Activated gamma-delta T cell (primary cell): ENCODE measurements at places on chromosomes 7 and 10.

DNA sequence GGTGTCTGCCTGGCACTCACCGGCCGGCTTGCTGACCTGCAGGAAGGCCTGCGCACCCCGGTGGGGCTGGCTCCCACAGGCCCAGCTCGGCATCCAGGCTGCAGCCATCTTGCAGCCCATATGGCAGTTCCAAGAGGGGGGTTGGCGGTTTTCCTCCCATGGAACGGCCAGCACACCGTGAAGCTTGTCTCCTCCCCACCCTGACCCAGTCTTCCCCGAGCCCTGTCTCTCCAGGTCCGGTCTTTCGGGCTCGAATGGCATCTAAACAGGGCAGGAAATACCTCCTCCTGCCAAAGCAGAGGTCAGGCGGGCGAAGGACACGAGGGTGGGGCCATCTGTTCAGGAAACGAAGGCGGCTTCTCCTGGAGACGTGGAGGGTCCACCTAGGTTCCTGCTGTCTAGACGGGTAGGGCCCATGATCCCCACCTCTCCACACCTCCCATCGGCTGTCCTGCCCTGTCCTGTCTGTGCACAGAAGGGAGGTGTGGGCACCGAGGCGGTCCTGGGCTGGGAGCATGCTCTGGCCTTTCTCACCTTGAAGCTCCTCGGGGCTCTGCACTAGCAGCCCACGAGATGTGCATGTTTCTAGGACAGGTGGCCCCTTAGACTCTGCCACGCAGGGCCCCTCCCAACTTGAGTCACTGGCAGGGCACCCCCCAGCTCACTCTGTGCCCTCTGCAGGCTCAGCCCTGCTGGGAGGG lies 113.7 kb upstream of the DIP2C start:
- no peak for DNase-seq

DNA sequence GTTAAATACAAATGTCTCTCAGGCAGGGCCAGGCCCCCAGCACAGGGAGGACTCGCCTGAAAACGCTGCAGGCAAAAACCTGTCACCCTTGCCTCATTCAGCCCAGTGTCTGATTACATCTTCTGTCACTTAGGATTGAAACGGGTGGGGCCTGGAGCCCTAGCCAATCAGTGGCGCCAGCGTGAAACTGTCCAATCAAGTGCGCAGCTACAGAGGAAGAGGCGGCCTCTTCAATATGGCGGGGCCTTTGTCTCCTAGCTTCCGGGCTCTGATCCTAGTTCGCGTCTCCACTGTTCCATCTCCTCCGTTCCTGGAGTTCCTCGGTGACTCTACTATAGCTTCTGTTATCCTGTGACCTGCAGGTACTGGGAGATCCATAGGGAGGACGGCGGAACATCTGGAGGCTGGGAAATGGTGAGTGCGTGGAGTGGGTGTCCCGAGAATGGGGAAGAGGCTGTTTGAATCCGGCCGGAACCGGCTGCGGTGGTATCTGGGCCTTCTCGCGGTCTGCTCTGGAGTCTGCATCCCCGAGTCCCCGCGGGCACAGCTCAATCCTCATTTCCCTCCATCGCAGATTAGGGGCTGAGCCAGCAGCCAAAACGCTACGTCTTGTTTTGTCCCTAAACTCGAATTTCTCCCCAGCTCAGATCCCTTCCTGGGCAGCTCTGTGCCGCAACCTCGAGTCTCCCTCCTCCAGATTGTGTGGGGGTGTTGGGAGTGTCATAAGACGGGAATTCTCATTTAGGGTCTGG lies at the start of gene ZNF736:
Gene ZNF736 (plus strand): TSS at position 222 of the 752 bp plus-strand sequence. CDS start 190 bp downstream, at position 412.
- peak; percentile 39 for DNase-seq

DNA sequence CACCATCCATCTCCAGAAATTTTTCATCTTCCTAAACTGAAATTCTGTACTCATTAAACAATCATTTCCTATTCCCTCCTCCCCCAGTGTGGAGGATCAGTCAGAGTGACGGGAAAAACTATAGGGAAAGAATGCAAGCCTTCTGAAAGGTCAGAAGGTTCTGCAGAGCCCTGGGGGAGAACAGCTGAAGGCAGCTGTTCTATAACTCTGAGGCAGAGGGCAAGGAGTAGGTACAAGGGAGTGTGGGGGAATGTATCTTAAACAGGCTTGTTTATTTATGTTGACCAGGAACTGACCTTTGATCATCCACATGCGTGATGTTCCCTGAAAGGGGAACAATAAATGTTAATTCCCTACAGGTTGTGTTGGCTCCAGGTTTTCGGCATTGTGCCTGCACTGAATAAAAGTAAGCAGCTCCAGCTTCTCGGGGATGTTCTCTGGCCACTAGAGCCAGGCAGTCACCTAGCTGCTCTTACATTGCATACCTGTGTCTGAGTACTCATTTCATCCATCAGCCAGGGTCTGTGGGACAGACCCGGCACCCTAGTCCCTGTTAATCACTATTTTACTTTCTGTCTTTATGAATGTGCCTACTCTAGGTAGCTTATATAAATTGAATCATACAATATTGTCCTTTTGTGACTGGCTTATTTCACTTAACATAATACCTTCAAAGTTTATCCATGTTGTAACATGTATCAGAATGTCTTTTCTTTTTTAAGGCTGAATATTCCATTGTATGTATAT lies 5.8 kb downstream of the IFIT1 start:
- DNase-seq, result no peak

DNA sequence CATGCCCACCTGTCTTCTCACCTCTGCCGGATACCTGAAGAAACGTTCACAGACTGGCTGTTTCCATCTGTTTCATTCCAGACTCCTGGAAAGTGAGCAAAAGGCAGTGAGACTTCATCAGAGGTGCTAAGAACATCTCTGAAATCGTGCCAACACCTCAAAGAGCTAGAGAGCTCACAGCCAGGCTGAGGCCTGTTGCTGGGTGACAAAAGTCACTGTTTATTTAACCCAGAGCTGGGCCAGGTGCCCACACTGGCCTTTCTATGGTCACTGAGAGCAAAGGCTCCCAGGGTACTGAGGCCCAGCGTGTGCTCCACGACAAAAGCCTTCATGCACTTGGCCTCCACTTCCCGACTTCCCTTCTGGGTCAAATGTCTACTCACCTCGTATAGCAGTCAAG lies 3.7 kb upstream of the NANOS1 start:
- no peak for DNase-seq

DNA sequence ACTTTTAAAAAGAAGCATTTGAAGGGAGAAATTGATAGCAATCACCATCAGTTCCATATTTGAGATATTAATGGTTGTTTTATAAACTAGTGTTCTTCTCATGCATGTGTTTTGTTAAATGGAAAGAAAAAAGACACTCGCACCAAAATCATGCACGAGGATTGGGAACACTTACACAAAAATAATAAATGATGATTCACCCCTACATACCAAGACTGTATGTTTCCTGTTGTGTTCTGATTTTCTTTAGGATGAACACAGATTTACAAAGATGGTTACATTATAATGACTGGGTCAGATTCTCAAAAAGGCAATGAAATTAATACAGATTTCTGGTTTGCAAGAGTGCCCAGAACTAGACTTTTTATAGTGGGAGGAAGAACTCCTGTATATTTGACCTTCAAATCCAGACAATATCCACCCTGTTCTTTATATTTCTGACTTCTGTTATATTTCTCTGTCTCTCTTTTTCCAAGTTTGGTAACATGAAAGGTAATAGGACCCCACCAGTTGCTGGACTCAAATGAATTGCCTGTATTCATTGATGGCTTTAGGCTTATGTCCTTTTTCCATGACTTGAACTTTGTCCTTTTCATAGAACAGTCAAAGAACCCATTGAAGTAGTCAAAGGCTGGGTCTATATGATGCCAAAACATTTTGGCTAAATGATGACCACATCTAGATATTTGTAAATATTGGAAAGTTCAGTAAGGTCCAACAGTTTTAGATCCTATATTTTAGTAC lies 54.4 kb downstream of the SEMA3A start:
- DNase-seq, result no peak

DNA sequence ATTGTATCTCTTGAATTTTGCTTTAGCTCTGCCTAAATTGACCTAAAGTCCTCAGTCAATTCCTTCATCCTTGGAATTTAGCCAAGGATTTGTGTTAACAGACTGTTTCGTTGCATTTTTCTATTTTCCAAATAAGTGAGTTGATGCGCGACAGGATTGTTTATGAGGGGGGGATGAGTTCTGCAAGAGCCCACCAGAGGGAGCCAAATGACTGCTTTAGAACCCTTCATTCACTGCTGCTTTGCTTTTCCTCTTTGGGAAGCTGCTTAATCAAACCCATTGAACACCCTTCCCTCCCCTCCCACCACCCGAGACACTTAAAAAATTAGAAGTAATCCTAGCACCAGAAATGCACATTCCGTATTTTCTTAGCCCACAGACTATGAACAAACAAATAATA lies 33.7 kb upstream of the PTF1A start:
- no peak for DNase-seq

GRCh38 chr7:9149499-9150082 lies 716.2 kb downstream of the NXPH1 start:
- DNase-seq, result no peak

DNA sequence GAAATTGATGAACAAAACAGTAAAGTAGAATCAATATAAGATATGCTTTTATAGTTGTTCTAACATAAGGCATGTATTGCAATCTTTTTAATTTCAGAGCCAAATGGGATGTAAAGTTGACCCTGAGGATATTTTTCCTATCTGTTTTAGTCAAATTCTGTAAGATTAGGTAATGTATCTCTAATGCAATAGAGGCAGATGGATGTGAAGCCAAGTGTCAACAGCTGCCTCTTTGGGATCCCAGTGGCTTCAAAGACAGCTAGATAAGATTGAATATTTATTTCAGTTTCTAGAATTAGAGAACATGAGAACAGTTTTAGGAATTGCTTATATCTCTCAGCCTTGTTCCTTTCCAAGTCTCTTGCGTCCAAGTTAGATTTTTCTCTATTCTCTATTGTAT lies 208.3 kb downstream of the DNAJB9 start:
- no peak for DNase-seq

DNA sequence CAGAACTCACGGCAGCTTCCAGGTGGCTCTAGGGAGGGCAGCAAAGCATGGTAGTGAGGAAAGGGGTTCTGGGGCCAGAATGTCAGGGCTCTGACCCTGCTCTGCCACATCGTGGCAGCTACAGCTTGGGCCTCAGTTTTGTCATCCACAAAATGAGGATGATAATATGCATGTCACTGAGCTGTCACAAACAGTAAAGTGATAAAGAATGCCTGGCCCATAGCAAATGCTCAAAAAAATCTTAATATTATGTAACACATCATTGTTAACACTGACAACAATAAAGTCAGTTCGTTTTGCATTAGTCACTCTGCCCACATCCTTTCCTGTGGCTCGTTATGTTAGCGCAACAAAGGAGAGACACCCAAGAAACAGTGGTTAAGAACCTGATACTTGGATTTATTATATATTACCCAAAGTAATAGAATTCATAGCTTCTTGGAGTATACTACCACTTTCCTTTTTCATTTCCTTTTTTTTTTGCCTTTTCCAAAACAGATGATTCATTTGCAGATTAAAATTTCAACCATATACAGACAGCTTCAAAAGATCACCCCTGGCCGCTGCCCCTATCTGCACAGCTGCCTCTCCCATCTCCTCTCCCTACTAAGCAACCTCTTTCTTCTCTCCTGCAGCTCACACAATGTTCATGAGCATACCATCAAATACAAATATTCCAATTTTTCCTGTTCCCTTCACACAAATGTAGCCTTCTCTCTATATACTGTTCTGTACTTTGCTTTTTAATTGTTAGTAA lies 45.5 kb upstream of the DDC start:
- DNase-seq, result no peak

- DNase-seq, result no peak
Observed at GRCh38 chr10:12235796-12236195, 39.8 kb downstream of the CDC123 start.

GRCh38 chr10:25101461-25102146 lies 73.2 kb upstream of the GPR158 start:
- DNase-seq, result no peak

- DNase-seq, result no peak
Observed at GRCh38 chr7:50357426-50357825, 52.9 kb downstream of the IKZF1 start.

DNA sequence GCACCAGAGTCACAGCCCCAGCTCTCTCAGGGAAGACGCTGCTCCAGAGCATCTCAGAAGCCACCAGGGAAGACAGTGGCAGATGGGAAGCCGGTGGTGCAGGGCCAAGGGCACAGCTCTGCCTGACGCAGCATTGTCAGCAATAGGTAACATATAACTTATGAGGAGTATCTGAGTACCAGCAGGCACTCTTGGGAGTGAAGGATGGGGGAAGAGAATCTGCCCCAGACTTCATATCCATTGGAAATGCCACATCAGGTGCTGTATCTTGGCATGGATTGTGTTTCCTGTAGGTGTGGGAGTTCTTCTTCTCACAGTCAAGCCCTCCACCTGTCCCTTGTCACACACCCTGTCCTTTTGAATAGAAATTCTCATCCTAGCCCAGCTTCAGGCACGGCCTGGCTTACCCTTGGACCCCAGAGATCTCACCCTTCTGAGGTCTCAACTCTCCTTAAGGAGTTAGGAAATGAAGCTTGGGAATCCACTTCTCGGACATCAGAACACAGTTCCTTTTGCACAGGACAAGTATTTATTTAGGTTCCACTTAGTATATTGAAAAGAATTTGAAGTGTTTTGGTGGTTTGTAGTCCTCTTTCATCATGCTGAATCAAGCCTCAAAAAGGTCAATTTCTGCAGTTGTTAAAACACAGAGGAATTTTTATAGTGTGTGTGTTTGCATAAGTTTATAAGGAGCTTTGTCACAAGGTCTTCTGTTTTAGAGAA lies 9.9 kb downstream of the EPDR1 start:
- DNase-seq, result no peak

DNA sequence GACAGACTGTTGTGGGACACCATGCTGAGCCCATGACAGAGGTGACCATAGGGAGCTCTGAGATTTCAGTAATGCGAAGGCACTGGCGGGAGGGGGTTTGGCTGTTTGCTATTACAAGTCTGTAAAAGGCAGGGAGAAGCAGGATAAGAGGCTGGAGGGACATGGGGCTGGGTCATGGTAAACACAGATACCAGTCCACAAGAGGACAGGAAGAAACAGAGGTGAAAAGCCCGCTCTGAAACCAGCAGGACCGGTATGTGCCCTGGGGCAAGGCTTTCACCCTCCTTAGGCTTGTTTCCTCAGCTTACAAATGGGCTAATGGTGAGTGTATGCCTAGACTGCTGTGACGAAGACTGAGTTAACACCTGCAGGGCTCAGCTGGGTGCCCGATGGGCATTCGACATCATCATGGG lies 34.1 kb downstream of the ANXA11 start:
- DNase-seq, result no peak

DNA sequence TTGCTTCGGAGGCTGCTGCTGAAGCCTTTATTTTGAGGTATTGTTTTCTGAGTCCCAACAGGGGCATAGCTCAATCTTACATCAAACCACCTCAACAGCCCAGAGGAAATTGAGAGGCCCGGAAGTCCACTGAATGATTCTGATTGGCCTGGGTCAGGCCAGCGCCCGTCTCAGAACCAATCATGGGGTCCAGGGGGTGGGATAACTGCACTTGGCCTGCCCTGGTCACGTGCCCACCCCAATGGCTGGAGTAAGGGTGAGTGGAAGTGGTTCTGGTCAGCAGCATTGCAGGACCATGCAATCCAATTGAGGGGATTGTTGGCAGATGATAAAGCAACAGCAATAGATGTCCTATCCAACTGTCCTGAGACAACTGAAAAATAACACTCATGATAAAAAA lies 190.6 kb downstream of the HERPUD2 start:
- DNase-seq, result no peak
